ENCODE measurements at places on chromosomes 16 and 17. TPM values are rescaled to one million over a fixed set of nuclear protein-coding genes. Genes with fewer than 3 reads are reported as not detected.

Gene METTL2A
- 11.9 TPM for total RNA-seq

Gene CRYM
- total RNA-seq, result 91.1 TPM

Gene CES1
- 23.8 TPM for total RNA-seq

Gene KRTAP1-1
- total RNA-seq, result not detected

Gene ITGA2B
- total RNA-seq, result 2.6 TPM

Gene CSH2
- total RNA-seq, result not detected

Gene TEX19
- not detected for total RNA-seq

Gene HOXB1
- total RNA-seq, result not detected

Gene KRT33B
- total RNA-seq, result not detected

DNA sequence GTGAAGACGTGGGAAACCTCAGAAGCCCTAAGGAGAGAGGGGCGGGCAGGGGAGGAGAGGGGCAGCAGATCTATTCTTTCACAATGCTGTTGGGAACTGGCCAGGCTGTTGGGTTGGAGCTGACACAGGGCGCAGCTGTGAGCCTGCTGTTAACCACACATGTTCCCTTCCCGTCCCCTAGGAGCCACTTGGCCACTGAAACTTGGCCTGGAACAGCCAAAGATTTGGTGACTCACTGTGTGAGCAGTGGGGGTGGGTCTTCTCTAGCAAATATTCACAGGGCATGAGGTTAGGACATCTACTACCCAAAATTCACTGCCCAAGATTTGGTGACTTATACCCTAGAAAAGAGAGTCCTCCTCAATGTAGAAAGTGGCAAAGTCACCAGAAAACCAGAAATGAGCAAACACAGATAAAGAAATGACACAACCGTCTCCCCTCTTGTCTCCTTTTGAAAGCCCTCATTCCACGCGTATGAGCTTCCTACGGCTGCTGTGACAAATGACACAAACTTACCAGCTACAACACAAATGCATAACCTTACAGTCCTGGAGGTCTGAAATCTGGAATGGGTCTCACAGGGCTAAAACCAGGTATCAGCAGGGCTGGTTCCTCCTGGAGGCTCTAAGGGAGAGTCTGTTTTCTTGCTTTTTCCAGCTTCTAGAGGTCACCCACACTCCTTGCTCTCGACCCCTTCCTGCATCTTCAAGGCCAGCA, 6.3 kb downstream of the TBC1D16 start:
- DNase-seq, result peak; percentile 95

DNA sequence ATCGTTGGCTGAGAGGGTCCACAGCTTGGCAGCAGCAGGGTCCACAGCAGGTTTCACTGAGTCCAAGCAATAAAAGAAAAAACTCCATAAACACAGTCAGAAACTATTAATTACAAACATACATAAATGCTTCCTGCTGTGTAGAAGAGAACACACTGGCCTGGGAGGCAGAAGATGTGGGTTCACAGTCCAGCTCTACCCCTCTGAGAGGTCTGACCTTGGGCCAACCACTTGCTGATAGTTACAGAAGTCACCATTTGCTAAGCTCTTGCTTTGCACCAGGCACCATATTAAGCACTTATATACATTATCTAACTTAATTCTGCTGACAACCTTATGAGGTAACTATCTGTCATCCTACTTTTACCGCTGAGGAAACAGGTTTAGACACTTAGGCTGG, 14.7 kb downstream of the CIAPIN1 start:
- no peak for DNase-seq

- DNase-seq, result no peak
These were observed 482 bp downstream of the IRF8 start for GRCh38 chr16:85899444-85899843.

GRCh38 chr17:6179017-6179416, 108.8 kb downstream of the WSCD1 start:
- DNase-seq, result no peak

DNA sequence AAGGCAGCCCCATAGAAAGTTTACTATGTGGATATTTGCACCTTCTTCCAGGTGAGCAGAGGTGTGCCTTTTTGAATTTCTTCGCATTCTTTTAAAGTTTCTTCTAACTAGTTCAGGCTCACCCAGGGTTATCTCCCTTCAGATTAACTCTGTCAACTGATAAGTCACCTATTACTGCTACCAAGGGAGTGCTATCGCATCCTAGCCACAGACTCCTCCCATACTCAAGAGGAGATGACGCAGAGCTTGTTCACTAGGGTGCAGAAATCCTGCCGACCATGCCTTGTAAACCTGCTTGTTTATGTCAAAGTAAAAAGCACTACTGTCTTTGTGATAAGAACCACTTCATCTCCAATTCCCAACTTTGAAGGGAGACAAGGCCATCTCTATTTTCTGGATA, 390.1 kb downstream of the RBFOX1 start:
- no peak for DNase-seq

DNA sequence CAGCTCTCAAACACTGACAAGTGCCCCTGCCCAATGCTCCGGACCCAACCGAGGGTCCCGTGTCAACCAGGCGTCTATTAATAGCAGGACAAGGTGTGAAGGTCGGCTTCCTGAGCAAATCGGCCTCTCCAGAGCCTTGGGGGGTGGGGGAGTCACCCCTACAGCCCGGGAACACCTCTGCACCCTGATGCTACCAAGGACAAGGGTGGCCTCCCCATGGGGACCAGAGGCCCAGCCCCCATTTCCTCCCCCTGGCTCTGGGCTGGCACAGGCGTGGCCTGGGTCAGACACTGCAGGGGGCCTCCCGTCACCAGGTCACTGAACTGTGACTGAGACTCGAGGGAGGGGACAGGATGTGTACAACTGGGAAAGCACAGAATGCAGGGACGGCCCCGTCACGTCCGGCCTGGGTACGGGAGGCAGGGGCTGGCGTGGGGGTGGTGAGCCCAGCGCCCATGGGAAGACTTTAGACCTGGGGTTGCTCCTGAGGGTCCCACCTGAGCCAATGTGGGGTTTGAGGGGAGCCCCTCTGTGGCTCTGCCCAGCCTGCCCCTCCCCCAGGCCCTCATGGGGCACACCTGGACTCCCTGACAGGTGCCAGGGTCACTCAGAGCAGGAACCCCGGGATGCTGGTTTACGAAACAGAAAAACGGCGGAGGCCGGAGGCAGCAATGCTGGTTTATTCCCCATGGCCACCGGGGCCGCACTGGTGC, 579 bp upstream of the CYBA start:
- no peak for DNase-seq

- no peak for DNase-seq
These were observed 1.4 kb downstream of the PLD2 start for GRCh38 chr17:4808378-4808767.

GRCh38 chr17:78838574-78839005, 2.0 kb downstream of the USP36 start:
- no peak for DNase-seq

DNA sequence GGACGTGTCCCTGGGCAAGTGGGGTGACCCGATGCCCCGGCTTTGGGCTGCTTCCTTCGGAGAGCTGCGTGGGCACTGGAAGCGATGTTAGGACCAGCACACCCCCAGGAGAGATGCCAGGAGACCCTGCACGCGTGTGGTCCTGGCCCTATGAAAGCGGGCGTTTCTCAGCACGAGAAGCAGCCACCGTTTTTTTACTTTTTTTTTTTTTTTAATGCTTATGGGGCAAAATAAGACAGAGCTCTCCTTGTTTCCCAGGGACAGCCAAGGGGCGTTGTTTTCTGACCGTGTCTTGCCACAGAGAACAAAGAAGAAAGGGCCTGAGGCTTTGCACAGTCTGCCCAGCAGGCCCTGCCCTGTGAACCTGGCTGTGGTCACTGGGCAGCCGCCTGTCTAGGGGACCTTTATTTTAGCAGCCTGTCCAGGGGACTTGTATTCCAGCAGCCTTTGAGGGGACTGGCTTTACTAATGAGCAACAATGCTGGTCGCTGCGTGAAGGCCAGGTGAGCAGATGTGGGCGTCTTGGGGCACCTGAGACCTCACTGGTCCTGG, 996 bp downstream of the SLC25A10 start:
- no peak for DNase-seq

- DNase-seq, result no peak
These were observed 53.1 kb upstream of the TANGO6 start for GRCh38 chr16:68790130-68790761.

DNA sequence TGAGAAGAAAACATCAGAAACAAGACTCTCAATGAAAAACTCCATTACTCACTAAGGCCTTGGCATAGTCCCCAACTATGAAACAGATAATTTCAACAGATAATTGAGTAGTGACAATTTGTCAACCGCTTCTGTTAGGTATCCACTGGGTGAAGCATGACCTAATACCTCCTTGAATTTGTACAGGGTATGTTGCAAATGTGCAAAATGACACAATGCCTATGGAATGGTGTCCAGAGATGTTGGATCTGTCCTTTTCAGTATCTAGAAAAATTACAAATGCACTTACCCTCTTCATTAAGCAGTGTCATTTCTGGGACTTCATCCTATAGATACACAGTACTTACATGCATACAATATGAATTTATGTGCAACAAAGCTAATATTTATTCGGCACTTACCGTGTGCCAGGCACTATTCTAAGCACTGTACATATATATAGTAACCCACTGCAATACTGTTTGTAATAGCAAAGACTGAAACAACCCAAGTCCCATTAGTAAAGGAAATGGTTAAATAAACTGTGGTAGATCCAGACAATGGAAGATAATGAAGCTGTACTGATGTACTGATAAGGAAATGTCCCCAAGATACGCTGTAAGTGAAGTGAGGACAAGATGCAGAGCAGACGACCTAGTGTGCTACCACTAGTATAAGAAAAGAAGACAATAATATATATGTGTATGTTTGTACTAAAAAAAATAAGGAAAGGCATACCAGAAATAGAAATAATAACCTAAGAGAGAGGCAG, 21.4 kb upstream of the SLC6A4 start:
- no peak for DNase-seq

DNA sequence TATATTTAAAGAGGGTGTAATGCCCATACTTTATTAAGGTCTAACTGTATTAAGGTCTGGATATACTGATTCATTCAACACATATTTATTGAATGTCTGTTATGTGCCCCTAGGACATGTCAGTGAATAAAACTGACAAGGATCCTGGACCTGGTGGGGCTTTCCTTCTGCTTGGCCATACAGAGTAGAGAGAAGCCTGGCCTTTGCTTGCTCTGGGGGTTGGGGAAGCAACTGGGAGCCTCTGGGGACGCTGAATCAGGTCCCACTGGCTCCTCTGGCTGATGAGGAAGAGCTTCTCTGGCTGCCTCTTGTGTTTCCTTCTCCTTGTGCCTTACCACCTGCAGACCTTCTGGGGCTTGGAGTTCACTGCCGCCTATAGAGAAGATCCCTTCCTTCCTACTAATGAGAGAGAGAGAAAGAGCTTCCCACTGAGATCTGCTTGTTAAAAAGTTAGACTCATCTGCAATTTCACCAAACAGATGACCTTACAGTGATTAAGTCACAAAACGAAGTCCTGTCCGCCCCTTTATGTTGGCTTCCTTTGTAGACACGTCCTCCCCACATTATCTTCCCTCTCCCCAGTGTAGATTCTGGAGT, 49.7 kb downstream of the MSI2 start:
- DNase-seq, result no peak

GRCh38 chr17:47797797-47798196, 23.8 kb downstream of the OSBPL7 start:
- no peak for DNase-seq

GRCh38 chr17:37142294-37142896, 193.6 kb downstream of the AATF start:
- no peak for DNase-seq

GRCh38 chr16:21937336-21937829, 15.8 kb upstream of the UQCRC2 start:
- DNase-seq, result no peak

- DNase-seq, result no peak
These were observed 12.6 kb upstream of the SNN start for GRCh38 chr16:11655655-11656054.

DNA sequence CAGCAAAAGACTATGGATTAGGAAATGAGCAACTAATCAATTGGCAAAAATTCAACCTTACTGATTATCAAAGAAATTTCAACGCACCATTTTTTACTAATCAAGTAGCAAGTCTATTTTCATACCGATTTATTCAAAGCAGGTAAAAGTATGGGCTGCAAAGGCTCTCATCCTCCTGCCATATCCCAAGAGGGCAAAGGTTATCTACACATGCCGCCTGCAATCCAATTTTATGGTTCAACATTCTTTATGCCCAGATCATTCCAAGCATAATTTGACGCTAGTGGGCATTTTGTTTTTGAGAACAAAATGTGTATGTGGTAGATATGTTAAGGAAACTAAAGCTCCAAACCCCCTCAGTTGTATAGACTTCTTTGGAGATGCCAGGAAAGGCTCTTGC, 270.6 kb downstream of the MAF start:
- no peak for DNase-seq

GRCh38 chr16:31476303-31477219, 4.6 kb downstream of the TGFB1I1 start:
- DNase-seq, result no peak

- no peak for DNase-seq
These were observed 24.1 kb downstream of the CALCOCO2 start for GRCh38 chr17:48854774-48855476.

Data from right atrium auricular region (tissue), 2 donors.